Inflammatory macrophage treated with lipopolysaccharide for 4 hours (primary cell): ENCODE measurements at places on chromosomes 12 and 14.
A peak's percentile ranks its signal among the peaks of the same experiment; 100 is the strongest.

- DNase-seq, result peak; percentile 80
Measured at GRCh38 chr12:52036587-52037171, 14.6 kb upstream of the NR4A1 start.

DNA sequence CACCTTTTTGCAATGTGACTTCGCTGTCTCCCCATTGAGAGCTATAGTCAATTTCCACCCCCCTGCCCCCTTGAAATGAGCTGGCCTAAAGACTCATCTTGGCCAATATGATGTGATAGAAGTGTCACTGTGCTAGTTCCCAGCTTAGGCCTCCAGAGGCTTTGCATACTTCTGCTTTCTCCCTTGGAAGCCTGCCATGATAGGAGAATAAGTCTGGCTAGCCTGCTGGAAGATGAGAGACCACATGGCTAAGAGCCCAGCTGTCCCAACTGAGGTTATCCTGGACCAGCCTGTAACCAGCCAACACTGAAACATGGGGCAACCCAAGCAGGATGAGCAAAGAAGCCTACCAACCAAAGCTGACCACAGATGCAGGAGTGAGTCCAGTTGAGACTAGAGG lies 196.9 kb downstream of the GRIN2B start:
- no peak for DNase-seq

DNA sequence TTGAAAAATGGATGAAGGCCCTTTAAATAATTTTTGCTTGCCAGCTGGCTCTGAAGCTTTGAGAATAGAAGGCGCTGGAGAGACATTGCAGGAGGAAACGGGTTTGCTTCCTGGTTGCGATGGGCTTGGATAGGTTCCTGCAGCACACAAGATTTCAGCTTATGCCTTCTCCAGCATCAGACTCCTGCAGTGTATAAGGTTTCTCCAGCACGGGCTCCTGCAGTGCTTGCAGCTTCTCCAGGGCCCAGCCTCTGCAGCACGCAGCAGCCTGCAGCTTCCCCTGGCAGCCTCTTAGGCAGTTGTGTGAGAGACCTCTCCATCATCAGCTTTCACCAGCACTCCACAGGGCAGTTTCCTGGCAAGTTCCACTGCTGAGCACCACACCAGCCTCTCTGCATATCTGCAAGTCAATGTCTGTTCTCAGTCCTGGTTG lies 78.7 kb upstream of the ZDHHC17 start:
- no peak for DNase-seq

DNA sequence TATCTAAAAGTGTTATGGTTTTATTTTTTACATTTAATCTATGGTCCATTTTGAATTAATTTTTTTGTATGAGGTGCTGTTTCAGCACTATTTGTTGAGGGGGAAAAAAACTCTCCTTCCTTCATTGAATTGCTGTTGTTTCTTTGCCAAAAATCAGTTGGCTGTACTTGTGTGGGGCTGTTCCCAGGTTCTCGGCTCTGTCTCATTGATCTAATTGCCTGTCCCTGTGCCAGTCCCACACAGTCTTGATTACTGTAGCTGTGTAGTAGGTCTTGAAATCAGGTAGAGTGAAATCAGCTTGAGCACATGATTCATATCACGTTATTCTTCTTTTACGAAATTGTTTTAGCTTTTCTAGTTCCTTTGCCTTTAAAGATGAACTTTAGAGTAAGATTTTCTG lies 109.7 kb downstream of the ADGRD1 start:
- no peak for DNase-seq

DNA sequence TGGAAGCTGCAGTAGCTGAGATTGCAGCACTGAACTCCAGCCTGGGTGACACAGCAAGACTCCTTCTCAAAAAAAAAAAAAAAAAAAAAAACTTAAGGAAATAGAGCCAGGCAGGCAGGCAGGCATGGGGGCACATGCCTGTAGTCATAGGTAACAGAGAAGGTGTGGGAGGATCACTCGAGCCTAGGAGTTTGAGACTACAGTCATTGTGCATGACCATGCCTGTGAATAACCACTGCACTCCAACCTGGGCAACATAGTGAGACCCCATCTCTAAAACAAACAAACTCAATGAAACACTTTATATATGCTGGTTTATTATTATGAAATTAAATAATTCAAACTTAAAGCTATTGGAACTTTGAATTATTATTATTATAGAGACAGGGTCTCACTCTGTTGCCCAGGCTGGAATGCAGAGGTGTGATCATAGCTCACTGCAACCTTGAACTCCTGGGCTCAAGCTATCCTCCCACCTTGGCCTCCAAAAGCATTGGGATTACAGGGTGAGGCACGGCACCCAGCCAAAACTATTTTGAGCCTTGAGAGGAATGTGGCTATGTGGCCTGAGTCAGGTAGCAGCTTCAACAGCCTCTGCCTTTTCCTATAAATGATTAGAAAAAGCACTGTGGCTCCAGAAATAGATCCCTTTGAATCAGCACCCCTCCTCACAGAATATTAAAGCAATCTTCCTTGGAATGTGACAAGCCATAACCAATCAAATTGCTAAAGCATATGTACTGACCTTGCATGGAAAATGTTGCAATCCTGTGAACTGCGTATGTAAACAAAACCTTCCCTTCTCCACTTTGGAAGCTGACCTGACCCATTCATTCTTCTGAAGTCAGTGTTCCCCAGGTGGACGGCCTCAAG lies 34.7 kb upstream of the YY1 start:
- DNase-seq, result no peak

DNA sequence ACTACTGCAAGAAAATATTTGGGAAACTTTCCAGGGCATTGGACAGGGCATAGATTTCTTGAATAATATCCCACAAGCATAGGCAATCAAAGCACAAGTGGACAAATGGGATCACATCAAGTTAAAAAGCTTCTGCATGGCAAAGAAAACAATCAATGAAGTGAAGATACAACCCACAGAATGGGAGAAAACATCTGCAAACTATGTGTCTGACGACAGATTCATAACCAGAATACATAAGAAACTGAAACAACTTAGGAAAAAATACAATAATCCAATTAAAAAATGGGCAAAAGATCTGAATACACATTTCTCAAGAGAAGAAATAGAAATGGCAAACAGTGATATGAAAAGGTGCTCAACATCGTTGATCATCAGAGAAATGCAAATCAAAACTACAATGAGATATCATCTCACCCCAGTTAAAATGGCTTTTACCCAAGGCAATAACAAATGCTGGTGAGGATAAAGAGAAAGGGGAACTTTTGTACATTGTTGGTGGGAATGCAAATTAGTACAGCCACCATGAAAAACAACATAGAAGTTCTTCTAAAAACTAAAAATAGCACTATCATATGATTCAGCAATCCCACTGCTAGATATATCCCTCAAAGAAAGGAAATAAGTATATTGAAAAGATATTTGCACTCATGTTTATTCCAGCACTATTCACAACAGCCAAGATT lies 33.8 kb upstream of the ATP2B1 start:
- no peak for DNase-seq

GRCh38 chr12:57341275-57341990 lies 89.4 kb downstream of the R3HDM2 start:
- peak; percentile 11 for DNase-seq

- DNase-seq, result no peak
Measured at GRCh38 chr12:115337693-115338543, 653.9 kb upstream of the TBX3 start.

DNA sequence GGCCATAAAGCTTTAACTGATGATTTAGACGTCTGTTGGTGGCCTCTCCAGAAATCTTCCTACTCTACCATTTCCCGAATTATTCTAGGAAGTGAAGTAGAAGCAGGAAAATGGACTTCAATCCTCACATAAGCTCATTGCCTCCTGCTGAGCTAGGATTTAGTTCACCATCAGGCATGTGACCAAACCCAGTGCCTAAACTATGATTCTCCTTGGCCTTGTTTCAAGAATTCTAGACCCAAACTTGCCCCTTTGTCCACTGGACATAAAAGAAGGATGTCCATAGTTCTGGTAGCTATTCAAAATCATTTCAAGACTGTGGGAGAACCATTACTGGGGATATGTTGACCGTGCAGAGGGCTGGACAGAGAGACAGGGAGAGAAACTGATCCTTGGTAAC lies 105.8 kb downstream of the C12orf50 start:
- DNase-seq, result no peak

DNA sequence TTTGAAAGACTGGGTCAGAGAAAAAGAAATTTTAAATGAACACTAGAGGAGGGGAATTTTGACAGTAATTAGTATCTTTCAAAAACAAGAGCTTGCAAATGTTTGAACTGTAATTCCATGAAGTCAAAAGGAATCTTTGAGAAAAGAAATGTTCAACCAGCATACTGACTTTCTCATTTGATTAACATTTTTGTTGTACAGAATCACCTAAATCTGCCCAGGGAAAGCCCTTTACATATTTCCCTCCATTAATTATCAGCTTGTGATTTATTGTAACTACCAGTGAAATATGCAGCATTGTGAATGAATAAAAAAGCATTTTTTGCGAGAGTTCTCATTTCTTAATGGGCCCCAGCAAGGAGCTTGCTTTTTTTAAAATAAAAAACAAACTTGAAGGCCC lies 61.2 kb upstream of the CCDC91 start:
- DNase-seq, result no peak

GRCh38 chr12:96047229-96048211 lies 12.1 kb upstream of the LTA4H start:
- peak; percentile 93 for DNase-seq

DNA sequence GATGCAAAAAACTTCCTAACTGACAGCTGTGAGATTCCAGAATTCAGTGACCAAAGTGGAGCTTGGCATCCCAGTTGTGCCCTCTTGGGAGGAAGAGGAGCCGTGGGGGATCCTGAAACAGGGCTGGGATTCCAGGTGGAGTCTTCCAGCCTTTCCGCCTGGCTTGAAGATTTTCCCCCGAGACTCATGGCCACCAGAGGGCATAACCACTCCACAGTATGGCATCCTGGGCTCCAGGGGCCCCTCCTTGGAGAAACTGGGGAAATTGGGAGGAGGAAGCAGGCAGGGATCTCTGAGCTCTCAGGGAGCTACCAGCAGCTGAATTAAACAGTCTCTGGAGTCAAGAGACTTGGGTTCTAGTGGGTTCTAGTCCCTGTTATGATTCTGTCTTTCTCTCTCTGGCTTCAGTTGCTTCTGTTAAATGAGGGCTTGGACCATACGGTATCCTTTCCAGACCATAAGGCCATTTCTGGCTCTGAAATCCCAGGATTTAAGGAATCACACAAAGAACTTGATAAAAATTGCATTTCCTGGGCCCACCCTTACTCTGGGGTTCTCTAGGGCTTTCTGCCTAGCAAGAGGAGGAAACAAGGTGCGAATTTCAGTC lies 2.6 kb upstream of the TAMALIN start:
- DNase-seq, result peak; percentile 45

GRCh38 chr14:59570122-59570521 lies 6.5 kb downstream of the CCDC175 start:
- peak; percentile 14 for DNase-seq

DNA sequence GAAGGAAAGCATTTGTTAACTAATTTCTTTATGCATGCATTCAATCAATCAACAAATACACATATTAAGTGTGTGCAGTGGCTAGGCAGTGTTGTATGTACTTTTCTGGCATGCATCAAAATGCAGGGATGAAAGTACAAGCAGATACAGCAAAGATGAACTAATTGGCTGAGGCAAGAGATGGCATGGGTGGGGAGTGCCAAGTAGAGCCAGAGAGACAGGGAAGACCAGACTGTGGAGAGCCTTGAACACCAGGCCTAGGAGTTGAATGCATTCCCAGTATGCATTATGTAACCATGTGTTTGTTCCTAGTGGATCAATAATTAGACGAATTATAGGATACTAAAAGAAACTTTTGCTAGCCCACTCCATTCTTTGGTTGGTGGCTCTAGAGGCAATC lies 17.3 kb upstream of the LMNTD1 start:
- no peak for DNase-seq

DNA sequence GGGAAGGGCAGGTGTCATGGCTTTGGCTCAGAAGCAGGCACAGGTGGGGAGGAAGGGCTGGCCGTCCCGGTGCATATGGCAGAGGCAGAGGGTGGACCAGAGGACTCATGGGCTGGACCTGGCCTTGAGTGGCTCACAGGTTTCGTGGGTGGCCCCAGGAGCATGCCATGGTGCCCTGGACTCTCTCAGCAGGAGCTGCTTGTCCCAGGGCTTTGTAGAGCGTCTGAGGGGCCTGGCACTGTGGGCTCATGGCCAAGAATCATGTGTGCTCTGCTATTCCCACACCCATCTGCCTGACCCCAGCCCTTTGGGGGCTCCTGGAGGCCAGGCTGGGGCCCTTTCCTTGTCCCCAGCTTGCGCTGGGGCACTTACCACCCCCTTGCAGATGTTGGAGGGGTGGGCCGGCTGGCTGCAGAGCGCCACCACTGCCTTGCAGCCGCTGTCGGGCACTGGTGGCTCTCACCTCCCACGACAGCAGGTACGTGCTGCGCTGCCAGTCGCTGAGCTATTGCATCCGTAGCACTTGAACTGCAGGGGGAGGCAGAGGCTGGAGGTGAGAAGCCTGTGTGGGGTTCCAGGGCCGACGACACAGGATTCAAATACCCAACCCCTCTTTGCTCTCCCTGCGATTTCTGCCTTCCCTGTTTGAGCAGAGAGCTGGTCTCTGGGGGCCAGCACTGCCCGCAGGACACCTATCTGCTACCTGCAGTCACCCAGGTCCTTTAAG lies 187.4 kb upstream of the PRMT8 start:
- DNase-seq, result no peak

DNA sequence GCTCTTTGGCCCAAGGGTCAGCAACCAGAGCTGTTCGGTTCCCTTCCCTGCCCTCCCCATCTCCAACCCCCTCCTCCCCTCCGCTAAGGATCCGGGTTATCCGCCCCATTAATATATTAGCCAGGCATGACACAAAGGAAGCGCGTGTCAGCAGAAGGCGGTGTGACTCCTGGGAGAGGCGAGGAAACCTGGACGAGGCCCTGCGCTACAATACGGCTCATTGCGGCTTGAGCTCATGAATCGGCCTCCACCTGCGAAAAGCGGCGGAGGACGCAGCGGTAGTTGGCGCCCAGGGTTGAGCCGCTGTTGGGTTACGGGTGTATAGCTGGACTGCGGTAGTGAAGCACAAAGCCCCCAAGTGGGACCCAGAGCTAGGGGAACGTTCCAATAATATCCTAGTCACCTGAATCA lies 9.9 kb downstream of the FOXA1 start:
- DNase-seq, result no peak

- no peak for DNase-seq
Measured at GRCh38 chr12:93760275-93760875, 83.2 kb downstream of the CRADD start.

GRCh38 chr12:34600592-34601462 lies 578.5 kb downstream of the ALG10 start:
- DNase-seq, result no peak

DNA sequence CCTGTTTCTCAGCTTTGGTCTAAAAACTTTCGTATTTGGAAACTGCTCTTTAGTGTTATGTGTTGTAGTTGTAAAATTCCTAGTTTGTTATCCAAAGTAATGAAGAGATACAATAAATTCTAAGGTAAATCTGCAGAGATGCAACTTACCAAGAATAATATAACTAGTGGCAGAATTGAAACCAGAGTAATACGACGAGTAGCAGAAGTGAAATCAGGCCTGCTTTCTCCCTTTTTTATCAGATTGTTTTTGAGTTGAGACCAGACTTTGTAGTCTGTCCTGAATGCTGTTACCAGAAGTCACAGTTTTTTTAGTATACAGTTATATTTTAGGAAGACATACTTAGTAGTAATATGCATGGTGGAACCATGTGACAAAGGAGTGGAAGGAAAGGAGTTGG lies 12.5 kb downstream of the PAPOLA start:
- DNase-seq, result no peak
